ENCODE measurements at places on chromosomes 2 and 18.
A peak's percentile ranks its signal among the peaks of the same experiment; 100 is the strongest.

DNA sequence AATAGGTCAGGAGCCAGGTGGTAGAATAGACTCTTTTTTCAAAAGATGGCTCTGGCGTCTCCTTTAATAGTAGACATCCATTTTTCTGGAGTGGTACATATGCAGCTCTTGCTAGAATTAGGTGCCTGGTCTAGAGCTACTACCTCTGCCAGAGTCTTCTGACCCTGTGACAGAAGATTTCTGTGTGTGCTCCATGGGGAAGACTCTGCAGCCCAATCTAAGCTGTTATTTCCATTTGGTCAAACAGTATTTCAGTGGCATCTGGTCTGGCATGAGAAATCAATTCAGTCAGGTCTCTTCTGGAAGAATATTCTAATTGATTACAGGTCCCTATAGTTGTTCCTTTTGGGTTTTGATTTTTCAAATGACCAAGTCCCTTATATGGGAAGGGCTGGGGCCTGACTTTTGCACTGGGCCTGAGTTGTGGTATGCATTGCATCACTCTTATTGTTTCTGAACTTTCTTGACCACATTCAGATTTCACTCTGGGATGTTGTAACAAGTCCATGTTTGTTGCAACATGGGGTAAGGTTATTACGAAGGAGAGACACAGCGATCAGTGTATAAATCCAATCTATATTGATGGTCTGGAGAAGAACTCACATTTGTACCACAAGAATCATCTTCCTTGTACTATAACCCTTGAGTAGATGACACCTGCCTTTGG, 12.1 kb downstream of the MXD1 start:
- no peak for DNase-seq

- DNase-seq: no peak
Measured at GRCh38 chr18:26993568-26993967, 128.1 kb upstream of the AQP4 start.

- no peak for DNase-seq
Measured at GRCh38 chr2:99660616-99661406, 171.0 kb upstream of the REV1 start.

GRCh38 chr18:73656691-73657090, 490.9 kb downstream of the FBXO15 start:
- DNase-seq: no peak

- no peak for DNase-seq
Measured at GRCh38 chr2:96888072-96889011, 18.5 kb upstream of the SEMA4C start.

GRCh38 chr2:48414980-48415835, 114.7 kb upstream of the STON1 start:
- DNase-seq: no peak

- no peak for DNase-seq
Measured at GRCh38 chr2:64970495-64970894, 18.7 kb upstream of the SLC1A4 start.

- DNase-seq: peak; percentile 98
Measured at GRCh38 chr18:70044632-70045031, 97.0 kb upstream of the CD226 start.

DNA sequence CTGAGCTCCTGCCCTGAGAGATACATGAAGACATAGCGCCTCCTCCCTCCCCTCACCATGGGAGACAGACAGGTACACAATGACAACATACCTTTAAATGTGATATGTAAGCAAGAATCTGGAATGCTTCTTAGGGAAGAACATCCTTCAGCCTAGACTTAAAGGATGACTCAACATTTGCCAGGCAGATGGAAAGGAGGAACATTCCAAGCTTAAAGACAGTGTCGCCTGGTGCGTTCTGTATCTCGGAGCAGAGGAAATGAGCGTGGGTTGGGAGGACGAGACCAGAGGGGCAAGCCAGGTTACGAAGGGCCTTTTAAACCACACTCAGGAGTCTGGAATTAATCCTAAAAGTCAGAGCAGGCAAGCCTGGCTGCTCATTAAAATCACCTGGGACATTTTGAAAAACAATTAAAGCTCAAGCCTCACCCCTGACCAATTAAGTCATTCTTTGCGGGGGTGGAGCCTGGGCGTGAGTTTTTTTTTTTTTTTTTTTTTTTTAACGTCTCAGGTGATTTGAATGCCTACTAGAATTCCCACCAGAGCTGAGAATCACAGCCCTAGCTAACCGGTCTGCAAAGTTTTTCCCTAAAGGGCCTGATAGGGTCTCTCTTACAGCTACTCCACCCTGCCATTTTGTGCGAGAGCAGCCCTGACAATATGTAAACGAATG, 131.2 kb upstream of the SEC11C start:
- no peak for DNase-seq

GRCh38 chr2:110874453-110875383, 142.3 kb downstream of the ACOXL start:
- DNase-seq: no peak

- DNase-seq: no peak
Measured at GRCh38 chr2:224925810-224926100, 116.5 kb downstream of the DOCK10 start.

DNA sequence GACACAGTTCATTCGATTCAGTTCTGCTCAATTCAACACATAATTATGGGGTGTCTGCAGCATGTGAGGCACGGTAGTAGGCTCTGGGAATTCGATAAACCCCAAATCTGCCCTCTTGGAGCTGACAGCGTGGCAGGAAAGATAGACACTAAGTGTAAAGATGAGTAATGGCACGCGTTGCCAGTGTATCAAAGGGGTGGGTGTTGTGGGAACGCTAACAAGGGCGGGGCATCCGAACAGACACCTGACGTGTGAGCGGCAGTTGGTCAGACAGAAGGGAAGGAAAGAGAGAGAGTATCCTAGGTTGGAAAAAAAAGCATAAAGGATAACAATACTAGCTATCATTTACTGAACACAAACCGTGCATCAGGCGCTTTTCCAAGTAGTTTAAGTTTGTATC, 125.7 kb upstream of the HAAO start:
- no peak for DNase-seq

DNA sequence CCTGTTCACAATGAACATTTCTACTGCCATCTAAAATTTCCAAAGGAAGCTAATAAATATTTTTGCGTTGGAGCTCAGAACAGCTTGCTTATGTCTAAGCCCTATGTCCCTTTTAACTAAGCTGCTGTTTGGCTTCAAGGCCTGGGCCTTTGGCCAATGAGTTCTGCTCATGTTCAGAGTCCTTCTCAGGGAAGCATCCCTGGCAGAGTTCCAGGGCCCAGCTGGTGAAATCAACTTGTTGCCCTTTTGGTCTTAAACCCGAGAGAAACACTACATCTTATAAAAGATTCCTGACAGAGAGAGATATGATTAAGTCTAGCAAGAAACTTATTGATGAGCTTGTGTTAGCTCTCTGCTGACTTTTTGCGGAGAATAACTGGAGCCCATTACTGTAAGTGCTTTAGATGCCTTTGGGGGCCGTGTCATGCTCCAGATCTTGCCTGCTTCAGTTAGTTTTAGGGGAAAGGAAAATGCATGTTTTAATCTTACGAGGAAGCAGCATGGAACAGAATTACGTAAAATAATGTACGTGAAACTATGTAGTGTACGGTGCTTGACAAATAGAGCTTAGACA, 102.5 kb upstream of the NOSTRIN start:
- no peak for DNase-seq

- DNase-seq: no peak
Measured at GRCh38 chr2:161438598-161438997, 22.5 kb downstream of the TBR1 start.

DNA sequence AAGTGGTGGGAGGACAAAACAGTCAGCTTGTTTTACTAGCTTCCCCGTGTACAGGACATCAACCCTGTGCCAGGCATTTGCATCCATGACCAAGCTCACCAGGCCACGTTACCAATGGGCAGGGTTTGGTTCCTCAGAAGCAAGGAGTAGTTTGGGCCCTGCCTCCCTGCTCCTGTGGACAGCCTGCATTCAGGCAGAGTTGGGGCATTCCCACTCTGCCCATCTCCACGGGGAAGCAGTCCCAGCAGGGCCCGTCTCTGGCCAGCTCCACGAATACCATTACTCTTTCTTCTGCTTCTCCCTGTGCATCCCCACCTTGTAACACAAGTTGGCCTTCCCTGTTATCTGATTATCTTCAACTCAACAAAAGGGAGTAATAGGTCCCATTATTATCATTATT, 54.0 kb upstream of the RIOK3 start:
- DNase-seq: no peak

- no peak for DNase-seq
Measured at GRCh38 chr2:103265521-103265920, 503.7 kb downstream of the TMEM182 start.

GRCh38 chr2:118495290-118495689, 352.2 kb downstream of the EN1 start:
- no peak for DNase-seq

DNA sequence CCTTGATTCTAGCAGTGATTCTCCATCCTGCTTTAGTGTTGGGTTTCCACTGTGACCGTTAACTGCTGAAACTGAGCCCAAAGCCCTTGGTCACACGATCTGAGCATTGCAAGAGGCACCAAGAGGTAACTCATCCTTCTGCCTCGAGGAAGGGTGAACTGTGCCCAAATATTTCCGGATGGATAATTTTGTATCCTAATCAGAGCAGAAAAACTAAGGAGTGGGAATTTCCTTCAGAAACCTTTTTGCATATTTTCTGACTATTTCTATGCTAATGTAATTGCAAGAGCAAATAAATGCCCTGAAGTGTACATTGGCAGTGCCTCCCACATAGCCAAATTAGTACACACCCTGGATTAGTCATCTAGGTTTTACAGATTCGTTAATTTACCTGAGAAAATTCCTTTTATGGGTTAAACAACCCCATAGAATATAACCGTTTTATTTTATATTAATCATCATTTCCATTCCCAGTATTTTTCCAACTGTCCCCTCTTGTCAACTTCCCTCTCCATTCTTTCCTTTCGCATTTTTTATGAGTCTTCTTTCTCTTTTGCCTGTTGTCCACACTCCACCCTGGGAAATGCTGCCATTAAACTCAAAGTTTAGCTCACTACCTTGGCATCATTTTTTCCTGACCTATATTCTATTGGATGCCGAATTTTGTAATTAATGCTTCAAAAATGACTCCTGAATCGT, 31.7 kb upstream of the COBLL1 start:
- DNase-seq: no peak

DNA sequence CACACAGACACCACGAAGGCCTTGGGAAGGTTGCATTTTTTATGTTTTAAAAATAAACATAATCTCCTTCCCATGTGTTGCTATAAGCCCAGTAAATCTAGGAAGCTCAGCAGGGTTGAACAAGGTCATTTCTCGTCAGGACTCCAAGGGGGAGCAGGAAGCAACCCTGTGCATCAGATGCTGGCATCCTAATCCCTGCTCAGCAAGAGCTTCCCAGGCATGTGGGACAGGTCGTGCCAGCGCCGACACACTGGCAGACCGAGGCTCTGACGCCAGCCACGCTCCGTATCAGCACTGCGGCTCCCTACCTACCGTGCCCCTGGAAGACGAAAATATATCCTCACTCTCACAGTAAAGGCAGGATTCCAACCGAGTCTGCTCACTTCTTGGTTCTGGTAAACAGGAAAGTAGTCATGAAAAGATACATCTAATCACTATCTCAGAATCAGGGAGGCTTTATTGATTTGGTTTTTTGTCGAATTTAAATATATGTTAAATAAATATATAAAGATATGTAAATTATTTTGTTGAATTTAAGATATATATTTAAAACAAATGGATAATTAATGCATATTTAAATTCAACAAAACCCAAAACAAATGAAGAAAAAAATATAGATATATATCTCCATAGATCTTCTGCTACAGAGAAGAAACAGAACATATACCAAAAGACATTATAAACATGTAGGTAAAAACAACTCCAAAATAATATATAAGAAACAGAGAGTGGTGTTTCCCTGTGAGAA, 61.4 kb downstream of the TXNL1 start:
- no peak for DNase-seq

- peak; percentile 44 for DNase-seq
Measured at GRCh38 chr2:80496775-80497174, 192.2 kb upstream of the LRRTM1 start.

DNA sequence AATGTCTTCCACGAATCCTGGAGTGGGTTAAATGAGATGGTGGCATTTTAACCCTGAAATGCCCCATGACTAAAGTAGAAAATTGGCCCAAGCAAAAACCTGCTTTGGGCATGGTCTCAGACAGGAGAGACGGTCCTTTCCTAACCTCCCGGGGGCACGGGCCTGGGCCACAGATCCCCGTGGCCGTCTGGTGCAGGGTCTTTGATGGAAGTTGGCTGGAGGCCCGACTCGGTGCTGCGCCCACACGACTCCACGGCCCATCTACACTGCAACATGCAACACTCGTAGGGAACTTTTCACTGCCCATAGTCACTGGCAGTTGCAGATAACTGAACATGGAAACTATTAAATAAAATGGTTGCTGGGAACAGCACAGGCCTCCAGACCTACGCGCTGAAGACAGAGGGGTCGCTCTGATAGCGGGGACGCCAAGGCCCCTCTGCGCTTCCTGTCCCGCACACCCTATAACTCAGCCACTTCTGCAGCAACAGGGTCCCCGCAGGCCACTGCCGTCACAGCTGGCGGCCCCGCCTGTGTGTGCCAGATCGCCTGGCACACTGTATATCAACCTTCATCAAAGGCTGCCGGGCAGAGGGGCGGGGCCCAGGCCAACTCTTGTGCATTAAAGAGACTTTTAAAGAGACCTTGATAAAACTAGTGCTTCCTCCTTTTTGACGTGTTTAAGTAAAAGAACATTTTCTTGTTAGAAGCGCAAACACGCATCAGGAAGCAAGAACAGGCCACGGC, 214.1 kb downstream of the TWIST2 start:
- no peak for DNase-seq

GRCh38 chr2:234521536-234521935, 24.7 kb upstream of the ARL4C start:
- DNase-seq: no peak

DNA sequence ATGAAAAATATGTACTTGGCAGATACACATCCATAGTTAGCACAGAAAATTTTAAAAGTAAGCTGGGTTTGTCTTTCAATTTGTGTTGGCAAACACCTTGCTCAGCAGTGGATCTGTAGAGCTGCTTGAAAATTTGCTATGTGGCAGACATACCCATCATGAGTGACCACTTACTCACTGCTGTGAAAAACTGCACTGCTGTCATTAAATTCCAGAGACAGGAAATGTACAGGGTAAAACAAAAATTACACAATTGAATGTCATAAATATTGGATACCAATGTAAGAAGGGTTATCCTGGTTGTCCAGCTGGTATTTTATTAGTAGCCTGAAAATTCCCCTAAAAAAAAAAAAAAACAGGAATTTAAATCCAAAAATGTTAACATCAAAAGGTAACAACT, 24.5 kb downstream of the NIF3L1 start:
- DNase-seq: peak; percentile 64

- no peak for DNase-seq
Measured at GRCh38 chr2:237118561-237119155, 33.0 kb downstream of the COPS8 start.

All from RKO (cell line).